ENCODE measurements at places on chromosomes 1 and 21.

DNA sequence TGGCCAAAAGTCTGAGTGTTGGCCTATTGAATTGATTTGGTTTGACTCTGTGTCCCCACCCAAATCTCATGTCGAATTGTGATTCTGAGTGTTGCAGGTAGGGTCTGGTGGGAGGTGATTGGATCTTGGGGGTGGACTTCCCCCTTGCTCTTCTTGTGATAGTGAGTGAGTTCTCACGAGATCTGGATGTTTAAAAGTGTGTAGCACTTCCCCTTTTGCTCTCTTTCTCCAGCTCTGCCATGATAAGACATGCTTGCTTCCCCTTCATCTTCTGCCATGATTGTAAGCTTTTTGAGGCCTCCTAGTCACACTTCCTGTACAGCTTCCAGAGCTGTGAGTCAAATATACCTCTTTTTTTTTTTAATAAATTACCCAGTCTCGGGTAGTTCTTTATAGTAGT is 297.1 kb upstream of the ZRANB2 start:
- H3K36me3 ChIP-seq: no peaks in the 10 kb centered on the region
- H3K27ac ChIP-seq: no peak overlapping the region
- no peak overlapping the region for H3K4me3 ChIP-seq
- H3K4me1 ChIP-seq: no peaks in the 10 kb centered on the region

GRCh38 chr1:11790880-11791715 is 14.7 kb downstream of the MTHFR start:
- H3K27ac ChIP-seq: peak overlapping the region; percentile 86
- no peaks in the 10 kb centered on the region for H3K27me3 ChIP-seq
- H3K4me3 ChIP-seq: no peak overlapping the region
- H3K36me3 ChIP-seq: no peaks in the 10 kb centered on the region

DNA sequence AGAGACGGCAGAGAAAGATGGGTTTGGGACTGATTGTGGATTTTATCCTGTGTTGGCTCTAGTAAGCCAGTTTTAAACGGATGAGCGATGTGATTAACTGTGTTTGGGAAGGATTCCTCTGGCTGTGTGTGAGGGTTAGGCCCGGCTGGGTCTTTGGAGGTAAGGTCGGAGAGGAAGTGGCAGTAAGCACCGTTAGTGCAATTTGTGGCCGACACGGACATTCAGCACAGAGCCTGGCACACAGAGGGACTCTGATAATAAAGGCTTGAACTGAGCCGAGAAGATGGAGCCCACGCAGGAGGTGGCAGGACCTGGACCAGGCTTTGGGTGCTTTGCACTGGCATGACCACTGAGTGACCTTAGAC is 1.3 kb downstream of the MTFR1L start:
- no peaks in the 10 kb centered on the region for H3K36me3 ChIP-seq
- DNase-seq: no peak
- H3K27ac ChIP-seq: peak overlapping the region; percentile 93

DNA sequence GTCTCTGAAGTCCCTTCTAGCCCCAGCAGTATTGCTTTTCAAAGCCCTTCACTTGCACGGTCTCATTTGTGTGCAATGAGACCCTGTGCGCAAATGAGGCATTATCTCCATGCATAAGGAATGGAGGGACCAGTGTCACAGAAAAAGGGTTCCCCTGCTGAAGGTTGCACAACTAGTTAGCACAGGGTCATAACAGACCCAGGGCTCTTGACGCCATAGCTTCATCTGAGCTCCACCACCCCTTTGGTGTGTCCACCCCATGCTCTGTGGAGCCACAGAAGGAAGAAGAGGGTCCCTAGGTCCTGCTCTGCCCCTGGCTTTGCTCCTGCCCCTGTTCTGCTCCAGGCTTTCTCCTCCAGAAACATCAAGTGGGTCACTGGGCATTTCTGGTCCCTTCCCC is 12.6 kb downstream of the SH2D2A start:
- no peaks in the 10 kb centered on the region for H3K36me3 ChIP-seq
- no peak overlapping the region for H3K4me3 ChIP-seq
- no peak for DNase-seq
- H3K4me1 ChIP-seq: no peaks in the 10 kb centered on the region

All from adrenal gland (tissue), 19 donors.